Posterior vena cava (tissue), 2 donors: ENCODE measurements at places on chromosomes 2 and 18.

DNA sequence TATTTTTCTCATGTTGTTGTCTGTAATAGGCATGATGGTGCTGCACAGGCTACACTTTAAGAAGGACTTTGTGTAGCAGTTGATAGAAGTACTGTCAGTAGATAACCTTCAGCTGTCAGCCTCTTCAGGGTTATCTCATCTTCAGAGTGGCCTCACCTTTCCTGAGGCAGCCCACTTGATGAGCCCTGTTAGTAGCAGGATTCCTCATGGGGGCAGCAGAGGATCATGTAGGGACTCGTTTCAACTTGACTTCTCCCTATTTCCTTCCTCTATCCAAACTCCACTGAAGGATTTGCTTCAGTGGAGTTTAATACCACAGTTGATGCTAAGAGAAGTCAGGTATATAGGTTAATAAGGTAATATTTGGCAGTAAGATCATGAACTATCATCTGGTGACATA lies 530.3 kb upstream of the FSIP2 start:
- no peak for DNase-seq

DNA sequence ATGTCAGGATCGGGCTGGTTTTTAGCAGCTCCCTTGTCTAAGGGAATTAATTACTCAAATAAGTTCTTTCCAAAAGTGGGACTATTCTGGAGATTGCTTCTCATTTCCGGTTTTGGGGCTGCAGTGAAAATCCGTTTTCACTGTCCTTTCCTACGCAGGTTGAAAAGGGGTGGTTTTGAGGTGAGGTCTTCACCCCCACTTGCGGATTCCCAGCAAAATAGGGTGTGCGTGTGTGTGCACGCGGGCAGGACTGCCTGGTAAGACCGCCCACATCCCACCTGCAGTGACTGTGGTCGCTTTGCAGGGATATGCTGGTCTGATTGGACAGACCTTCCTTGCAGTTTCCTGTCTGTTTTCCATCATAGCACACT lies 472 bp upstream of the PLEKHM3 start:
- DNase-seq = no peak

- no peak for DNase-seq
These were observed 96.7 kb downstream of the CRACDL start for GRCh38 chr2:98839292-98839691.

DNA sequence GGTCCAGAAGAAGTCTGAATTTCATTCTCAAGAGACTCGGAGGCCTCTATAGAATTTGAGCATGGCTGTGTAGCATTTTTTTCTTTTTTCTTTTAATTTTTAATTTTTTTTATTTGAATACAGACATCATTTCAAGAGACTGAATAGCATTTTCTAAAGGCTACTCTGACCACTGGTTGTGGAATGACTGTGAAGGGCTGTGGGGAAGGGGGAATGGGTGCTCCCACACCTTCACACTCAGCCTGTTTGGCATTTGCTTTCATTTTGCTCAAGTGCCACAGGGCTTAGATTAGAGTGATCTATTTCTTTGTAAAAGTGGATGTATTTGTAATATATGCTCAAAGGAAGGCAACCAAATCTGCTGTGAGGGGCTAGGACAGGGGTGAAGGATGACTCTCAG lies 142.0 kb upstream of the SPOPL start:
- no peak for DNase-seq

- DNase-seq = no peak
These were observed 93.7 kb downstream of the CERKL start for GRCh38 chr2:181563101-181563692.

DNA sequence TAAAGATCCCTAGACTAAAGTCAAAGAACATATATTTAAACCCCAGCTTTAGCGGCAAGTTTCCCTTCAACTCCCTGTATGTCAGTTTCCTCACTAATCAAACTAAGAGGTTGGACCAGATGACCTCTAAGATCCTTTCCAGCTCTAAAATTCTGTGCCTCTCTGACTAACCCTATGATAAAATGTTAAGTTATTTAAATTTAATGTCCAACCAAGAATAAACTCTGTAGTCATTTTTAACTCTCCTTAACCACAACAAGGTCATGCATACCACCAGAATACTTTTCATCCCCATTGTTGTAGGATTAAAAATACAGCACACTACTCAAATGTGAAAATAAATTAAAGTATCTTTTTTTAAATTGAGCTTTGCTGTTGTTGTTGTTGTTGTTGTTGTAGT lies 5.2 kb upstream of the PDE1A start:
- DNase-seq = no peak

DNA sequence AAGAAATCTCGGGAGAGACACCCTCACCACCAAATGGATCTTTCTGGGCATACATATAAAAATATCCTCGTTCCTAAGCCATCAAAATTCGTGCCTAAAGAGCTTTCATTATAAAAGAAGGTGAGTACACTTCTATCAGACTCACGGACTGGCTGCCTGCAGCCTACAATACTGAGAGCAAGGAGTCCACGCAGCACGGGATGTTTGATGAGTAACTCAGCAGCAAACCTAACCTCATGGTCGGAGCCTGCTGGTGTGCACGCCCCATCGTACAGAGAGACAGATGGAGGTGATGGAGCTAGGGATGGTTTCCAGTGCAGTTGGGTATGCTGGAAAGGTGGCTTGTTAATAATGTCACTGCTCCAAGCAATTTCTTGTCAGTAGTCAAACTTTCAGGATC lies 256.2 kb downstream of the FIGN start:
- no peak for DNase-seq

DNA sequence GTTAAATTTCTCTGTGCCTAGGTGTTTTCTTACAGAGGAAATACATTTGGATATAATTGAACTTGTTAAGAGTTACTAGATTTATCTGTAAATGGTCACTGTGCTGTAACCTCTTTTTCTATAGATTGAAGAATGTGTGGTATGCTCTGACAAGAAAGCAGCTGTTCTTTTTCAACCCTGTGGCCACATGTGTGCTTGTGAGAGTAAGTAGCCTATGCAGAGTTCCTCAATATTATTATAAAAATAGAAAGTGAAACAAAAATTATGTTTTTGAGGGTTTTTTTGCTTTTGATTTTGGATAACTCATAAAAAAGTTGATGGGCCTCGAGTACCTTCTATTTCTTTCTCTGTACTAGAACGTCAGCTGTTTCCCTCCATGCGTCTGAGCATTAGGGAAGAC lies 112.4 kb downstream of the MIB1 start:
- DNase-seq = no peak

GRCh38 chr18:79738581-79739439 lies 58.9 kb upstream of the KCNG2 start:
- DNase-seq = peak; percentile 74
